ENCODE measurements at places on chromosomes 2 and 18.

DNA sequence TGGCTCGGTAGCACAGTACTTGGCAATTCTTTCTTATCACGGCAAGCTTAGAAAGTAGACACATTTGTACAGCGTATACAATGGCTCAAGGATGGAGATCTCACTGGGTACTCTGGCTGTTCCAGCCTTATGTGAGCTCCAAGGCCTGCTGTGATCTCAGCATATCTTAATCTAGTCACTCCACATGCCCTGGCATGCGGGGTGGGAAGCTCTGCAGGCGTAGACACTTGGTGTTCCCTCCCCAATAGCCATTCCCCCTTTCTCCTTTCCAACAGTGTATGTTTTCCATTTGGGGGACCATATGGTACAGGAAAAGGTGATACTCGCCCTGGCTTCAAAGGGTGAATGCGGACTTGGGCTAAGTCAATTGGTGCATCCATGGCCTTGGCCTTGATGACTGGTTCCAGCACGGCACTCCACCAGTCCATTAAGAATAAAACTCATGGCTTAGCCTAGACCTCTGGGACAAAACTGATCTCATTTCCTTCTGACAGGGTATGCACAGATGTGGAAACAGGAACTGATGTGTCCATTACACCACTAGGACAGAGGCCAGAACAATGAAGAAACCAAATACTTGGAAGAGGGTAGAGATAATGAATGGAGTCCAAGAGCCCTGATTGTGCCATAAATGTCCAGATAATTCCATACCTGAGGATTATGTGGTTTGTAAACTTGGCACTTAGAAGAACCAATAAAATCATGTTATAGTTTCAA is 28.4 kb downstream of the TGIF1 start:
- no peak for DNase-seq

DNA sequence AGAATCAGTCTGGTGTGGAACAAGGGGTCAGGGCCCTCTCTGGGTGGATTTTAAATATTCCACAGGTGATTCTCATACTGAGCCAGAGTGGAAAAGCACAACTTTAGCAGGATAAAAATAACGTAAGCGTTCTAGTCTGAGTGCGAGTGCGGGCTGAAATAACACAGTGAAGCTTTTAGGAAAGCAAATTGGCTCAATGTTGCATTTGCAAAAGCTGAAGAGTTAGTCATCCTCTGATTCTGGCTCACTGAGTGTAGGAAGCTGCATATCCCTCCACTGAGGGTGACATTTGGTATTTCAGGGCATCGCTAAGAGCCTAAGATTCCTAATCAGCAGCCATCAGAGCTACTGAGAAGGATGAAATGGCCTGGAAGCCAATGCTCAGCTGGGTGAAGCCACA is 134.7 kb downstream of the RIF1 start:
- no peak for DNase-seq

DNA sequence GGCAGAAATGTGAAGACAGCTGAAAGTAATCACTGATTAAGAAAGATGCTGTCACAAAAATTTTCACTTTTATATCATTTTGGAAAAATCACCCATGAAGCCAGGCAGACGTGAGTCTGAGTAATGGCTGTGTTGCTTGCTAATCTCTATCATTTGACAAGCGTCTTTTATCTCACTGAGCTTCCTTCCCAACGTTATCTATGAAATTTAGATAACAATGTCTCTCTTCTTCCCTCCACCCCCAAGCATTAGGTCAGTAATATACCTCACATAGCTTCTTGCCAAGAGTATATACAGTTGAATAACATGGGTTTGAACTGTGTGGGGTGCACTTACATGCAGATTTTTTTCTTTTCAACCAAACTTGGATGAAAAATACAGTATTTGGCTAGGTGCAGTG is 388.6 kb upstream of the NRXN1 start:
- DNase-seq: no peak

GRCh38 chr2:62462211-62462610 is 43.8 kb downstream of the TMEM17 start:
- DNase-seq: no peak

- DNase-seq: no peak
Observed at GRCh38 chr2:206423147-206423546, 20.2 kb upstream of the ADAM23 start.

Data from NCI-H446 treated with DMSO at 0.1 percent for 48 hours (cell line).